Fibroblast of skin of right quadriceps (primary cell): ENCODE measurements at places on chromosomes 11 and 22.
A peak's percentile ranks its signal among the peaks of the same experiment; 100 is the strongest.

- peak; percentile 73 for DNase-seq
Observed at GRCh38 chr11:132062541-132062940, 692.1 kb downstream of the NTM start.

DNA sequence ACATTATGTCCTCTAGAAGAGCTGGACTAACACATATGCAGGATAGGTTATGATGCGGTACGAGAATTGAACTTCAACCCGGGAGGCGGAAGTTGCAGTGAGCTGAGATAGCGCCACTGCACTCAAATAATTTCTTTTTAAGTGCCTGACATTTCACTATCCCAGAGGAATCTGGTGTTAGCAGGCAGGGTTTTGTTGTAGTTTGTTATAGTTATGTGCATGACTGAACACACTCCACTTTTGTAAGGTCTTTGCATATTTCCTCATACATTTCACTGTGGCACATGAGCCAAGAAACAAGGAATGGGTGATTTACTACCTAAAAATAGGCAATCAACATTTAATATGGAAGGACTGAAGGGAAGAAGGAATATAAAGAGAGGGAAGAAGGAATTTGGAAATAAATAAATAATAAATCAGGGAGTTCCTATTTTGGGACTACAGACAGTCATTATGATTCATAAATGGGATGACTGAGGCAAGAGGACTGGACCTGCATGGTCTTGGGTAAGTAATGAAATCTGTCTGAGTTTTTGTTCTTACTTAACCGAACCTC is 8.7 kb upstream of the HIPK3 start:
- DNase-seq = peak; percentile 81

DNA sequence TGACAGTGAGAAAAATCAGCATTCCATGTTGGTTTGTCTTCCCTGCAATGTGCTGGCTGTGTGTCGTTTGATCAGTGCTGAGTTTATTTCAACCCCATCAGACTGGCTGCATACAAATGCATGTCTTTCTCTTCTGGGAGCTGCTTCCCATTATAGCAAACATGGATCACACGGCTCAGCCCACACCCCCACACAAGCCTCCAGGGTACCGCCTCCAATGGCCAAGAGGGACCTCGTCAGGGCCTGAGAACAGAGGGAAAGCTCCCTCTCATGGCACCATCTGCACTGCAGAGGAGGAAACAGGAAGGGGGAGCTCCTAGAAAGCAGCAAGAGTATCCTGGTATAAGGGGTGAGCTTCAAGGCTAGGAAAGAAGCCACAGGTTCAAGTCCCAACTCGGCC is 214.2 kb downstream of the LARGE1 start:
- DNase-seq = no peak

GRCh38 chr22:42648368-42649245 is 585 bp downstream of the CYB5R3 start:
- peak; percentile 20 for DNase-seq

DNA sequence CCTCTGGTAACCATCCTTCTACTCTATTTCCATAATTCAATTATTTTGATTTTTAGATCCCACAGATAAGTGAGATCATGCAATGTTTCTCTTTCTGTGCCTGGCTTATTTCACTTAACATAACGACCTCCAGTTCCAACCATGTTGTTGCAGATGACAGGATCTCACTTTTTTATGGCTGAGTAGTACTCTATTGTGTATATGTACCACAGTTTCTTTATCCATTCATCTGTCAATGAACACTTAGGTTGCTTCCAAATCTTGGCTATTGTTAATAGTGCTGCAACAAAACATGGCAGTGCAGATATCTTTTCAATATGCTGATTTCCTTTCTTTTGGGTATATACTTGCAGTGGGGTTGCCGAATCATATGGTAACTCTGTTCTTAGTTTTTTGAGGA is 286.4 kb upstream of the C11orf87 start:
- DNase-seq = no peak

DNA sequence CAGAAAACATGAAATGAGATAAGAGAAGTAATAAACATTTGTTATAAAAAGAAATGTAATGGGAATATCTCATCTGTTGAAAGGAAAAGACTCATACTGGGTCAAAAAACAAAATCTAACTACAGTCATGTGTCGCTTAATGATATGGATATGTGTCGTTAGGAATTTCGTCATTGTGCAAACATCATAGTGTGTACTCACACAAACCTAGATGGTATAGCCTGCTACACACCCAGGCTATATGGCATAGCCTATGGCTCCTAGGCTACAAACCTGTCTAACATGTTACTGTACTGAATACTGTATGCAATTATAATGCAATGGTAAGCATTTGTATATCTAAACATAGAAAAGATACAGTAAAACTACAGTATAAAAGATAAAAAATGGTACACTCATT is 89.8 kb upstream of the ZC3H12C start:
- DNase-seq = no peak
